Right lobe of liver (tissue), 6 donors: ENCODE measurements at places on chromosomes 12 and 14.

- no peak for DNase-seq
Observed at GRCh38 chr12:74889563-74890236, 319.9 kb downstream of the KCNC2 start.

DNA sequence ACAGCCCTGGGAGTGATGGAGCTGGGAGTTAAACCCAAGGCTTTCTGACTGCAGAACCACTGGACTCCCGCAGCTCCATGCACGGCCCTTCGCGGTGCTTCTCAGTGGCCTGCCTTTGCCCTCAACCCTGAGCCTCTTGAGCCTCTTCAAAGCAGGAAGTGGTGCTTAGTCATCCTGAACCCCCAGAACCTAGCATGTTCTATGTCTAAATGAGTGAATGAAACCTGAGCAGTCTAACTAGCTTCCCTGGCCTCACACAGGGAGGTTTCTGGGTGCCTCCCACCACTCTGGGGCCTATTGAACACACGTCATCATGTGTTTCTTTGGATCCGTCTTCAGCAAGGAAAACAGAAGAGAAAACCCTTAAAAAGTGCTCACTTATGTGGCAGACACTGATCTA is 117.9 kb upstream of the SFSWAP start:
- DNase-seq = no peak

GRCh38 chr14:28373721-28374120 is 392.9 kb upstream of the FOXG1 start:
- no peak for DNase-seq

DNA sequence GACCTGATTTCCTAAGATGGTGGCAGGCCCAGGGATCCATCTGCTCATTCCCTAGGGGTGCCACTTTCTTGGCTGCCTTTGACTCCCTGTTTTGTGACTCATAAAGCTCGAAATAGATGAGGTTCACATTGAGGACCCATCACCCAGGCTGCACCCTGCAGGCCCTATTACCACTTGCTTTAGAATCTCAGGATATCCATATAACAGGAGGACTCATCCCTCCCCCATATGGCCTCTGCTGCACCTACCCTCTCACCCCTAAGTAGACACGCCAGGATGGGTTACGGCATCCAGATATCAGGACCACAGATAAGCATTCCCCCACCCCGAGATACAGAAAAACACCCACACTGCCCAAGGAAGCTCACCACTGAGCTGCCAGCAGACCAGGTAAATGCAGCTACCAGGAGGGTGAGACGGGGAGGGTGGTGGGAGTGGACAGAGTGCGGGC is 155.7 kb downstream of the DPF3 start:
- peak; percentile 11 for DNase-seq

GRCh38 chr14:20855652-20856291 is 35.4 kb upstream of the RNASE3 start:
- DNase-seq = peak; percentile 65

GRCh38 chr12:30926243-30927221 is at the start of gene TSPAN11:
TSS of gene TSPAN11 (plus strand) at chr12:30926748. CDS start at chr12:30953992, 27,244 bp downstream.
- DNase-seq = peak; percentile 28

DNA sequence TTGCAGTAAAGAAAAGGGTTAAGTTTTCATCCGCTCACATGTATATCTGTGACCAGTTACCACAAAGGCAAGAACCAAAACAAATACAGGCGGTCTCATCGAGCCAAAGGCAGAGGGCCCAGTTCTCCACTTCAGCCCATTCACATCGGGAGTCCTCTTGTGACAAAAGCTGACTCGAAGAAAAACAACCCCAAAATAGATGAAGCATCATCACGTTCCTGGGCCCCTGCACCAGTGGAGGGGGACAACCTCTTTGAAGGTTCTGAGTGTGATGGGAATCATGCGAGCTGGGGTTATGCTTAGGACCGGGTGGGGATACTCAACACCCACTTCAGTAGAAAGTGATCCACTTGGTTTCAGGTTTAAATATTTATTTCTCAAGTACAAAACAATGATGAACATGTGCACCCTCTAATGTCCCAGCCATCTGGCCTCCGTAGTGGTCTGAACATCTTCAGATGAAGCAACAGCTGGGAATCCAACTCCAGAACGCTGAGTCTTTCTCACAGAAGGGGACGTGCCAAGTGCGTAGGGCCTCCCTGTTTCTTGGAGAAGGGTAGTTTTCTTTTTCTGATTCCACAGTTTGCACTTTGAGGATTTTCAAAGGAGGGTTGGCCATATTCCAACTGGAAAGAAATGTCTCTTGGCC is 8.4 kb downstream of the GSC start:
- DNase-seq = no peak
